Ovary (tissue), 10 donors: ENCODE measurements at places on chromosomes 16 and 17.

DNA sequence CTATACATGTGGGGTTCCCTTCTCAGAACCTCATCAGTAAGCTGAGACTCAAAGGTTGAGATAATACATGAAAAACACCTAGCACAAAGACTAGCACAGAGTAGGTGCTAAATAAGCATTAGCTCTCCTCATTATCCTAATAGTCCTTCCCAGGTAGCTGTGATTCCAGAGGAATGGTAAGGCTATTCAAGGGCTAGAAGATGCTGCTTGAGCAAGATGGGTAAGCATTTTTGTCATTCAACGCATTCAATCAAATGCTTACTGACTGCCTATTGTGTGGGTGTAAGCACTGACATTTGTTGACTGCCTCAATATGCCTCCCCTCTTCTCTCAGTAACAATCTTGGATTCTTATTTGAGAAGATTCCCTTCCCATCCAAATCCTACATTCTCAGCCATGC is 4.0 kb downstream of the SUPT4H1 start:
- DNase-seq: no peak

- DNase-seq: no peak
These were observed 883 bp downstream of the USH1G start for GRCh38 chr17:74922172-74922571.

DNA sequence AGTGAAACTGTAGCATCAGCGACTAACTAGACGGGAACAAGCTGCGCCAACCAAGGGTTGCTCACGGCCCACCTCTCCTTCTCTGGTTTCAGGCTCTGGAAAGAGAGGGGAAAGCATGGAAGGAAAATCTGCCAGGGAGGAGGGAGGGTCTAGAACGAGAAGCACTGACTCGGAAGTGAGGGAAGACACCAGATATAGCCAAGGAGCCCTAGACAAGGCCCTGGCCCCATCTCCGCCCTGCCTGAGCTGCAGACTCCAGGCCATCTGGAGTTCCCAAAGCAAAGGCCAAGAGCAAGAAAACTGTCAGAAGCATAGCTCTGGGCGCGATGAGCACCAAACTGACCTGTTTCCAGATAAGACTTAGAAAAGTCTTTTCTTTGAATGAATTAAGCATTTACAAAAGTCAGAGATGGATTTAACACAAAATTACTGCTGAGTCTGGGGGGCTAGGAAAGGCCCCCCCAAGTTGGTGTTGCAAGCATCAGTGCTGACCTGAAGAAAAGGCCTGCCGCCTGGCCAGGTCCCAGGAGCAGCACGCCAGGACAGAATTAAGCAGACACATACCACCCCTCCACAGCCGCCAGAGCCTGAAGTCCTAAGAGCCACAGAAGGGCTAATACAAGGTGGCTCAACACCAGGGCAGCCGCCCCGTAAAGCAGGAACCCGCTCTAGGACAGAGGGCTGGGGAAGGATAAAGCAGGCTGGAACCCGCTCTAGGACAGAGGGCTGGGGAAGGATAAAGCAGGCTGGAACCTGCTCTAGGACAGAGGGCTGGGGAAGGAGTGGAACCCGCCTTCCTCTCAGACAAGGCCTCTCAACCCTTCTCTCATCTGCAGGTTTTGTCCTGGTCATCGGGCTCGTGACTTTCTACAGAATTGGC is 20.7 kb downstream of the TMEM204 start:
- no peak for DNase-seq

GRCh38 chr17:413706-414380 is 61.2 kb upstream of the RPH3AL start:
- no peak for DNase-seq

DNA sequence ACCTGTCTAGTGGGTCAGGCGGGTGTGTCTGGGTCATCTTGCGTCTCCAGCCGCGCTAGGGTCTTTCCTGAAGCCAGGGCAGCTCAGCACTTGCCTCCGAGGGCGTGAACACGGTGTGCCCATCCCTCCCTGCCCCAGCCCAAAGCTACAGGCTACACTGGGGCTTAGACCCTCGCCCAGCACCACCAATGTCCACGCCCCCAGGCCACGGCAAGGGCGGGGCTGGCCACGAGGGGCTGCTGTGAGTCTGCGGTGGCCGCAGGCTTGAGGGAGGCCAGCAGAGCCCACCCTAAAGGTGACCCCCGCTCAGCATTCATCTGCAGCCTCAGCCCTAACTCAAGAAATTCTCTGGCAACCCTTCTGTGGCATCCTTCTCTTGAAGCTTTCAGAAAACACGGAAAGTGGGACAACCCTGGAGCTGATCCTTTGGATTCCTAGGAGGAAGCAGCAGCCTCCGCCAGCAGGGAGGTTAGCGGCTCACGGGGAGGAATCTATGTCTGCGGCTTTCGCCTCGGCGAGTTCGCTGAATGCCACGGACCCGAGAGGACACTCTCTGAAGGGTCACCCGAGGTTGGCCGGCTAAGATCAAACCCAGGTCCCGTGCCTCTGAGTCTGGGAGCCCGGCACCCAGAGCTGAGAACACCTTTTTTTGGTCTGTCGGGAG is 41.7 kb downstream of the TIMM22 start:
- DNase-seq: no peak

GRCh38 chr17:48297825-48298224 is 132.2 kb downstream of the SKAP1 start:
- DNase-seq: no peak

- no peak for DNase-seq
These were observed 35.0 kb upstream of the SLC5A10 start for GRCh38 chr17:18916816-18917500.

DNA sequence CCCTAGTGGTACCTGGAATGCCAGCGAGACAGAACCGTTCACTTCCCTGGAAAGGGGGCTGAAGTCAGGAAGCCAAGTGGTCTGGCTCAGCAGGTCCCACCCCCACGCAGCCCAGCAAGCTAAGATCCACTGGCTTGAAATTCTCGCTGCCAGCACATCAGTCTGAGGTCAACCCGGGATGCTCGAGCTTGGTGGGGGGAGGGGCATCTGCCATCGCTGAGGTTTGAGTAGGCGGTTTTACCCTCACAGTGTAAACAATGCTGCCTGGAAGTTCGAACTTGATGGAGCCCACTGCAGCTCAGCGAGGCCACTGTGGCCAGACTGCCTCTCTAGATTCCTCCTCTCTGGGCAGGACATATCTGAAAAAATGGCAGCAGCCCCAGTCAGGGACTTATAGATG is 464.7 kb upstream of the TOM1L1 start:
- DNase-seq: no peak

- no peak for DNase-seq
These were observed 54.6 kb downstream of the ABCC12 start for GRCh38 chr16:48101069-48101674.

GRCh38 chr16:87551487-87551886 is 50.8 kb upstream of the JPH3 start:
- DNase-seq: no peak

DNA sequence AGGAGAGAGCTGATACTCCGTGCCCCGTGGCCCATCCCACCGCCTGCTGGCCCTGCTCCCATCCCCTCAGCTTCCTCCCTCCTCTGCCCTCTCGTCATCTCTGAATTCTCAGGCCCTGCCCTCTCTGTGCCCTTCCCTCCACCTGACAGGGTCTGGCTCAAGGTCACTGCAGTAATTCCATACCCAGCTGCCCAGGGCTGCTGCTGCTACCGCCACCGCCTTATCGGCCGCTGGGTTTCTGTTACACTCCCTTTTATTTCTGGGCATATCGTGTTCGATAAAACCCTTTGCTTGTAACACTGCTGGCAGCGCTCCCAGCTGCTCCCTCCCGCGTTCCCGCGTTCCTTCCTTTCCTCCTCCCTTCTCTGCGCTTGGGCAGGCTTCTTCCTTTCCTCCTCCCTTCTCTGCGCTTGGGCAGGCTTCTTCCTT is 1.2 kb downstream of the EPN3 start:
- peak; percentile 96 for DNase-seq

DNA sequence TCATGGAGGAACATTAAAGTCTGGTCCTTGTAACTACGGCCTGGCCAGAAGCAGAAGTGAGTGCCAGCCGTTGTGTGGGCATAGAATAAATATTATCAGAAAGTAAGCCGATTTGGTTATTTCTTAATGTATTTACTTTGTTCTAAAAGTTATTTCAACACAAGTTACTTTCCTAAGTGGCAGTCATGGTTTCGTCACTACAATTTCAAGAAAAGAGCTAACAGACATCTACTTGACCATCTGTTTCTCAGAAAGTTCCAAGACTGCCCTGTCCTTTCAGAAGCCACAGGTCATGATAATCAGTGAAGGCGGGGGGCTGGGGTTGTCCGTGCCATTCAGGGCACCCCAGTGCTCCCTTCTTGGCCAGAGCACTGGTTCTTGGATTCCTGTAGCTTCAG is 14.9 kb upstream of the FASN start:
- DNase-seq: no peak

- no peak for DNase-seq
These were observed 12.0 kb downstream of the SNN start for GRCh38 chr16:11679941-11680911.
